Fibroblast of skin of left biceps (primary cell): ENCODE measurements at places on chromosomes 2 and 18.

GRCh38 chr2:54669677-54670484 lies 53.6 kb upstream of the EML6 start:
- peak; percentile 54 for DNase-seq

DNA sequence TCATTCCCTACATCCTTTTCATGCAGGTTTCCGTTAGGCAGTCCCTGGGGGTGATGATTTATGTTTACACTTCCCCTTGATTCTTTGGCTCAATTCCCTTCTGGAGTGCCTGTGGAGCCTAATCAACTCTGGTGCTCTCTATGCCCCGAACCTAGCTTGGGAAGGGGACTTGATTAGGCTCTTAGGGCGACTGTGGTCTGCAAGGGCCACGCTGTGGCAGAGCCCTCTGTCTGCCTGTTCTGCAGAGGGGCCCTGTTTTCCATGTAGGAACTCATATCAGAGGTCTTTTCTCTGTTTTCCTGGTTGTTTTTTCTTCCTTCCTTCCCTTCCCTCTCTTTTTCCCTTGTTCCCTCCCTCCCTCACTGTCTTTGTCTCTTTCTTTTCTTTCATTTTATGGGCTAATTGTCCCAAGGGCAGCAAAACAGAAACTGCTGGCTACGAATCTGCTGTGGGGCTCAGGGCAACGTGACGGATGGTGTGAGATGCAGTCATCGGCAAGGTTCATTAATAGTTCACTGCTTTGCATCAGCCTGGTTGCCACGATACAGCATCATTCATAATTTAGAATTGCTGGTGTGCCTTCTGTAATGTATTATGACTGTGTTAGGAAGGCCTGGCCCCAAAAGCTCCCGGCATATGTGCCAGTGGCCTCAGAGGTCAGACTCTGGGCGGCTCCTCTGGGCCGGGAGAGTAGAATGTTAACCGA lies 134.5 kb downstream of the NAPG start:
- DNase-seq: peak; percentile 46

DNA sequence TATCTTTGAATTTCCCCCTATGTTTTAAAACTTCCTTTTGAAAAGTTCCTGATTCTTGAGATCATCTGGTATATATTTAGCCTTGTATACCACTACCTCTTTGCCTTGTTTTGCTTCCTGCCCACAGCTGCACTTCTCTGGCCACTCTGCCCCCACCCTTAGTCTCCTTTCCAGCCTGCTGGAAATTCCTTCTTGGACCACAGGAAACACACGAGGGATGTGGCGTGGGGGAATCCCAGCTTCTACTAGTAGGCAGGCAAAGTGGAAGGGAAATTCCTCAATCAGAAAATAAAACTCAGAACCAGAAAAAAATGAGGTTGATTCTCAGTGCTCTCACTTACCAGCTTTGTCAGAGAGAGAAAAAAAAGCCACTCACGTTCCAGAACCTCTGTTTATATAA lies 13.4 kb downstream of the IL18RAP start:
- DNase-seq: no peak

- no peak for DNase-seq
These were observed 44.1 kb upstream of the NDUFV2 start for GRCh38 chr18:9058406-9058805.

DNA sequence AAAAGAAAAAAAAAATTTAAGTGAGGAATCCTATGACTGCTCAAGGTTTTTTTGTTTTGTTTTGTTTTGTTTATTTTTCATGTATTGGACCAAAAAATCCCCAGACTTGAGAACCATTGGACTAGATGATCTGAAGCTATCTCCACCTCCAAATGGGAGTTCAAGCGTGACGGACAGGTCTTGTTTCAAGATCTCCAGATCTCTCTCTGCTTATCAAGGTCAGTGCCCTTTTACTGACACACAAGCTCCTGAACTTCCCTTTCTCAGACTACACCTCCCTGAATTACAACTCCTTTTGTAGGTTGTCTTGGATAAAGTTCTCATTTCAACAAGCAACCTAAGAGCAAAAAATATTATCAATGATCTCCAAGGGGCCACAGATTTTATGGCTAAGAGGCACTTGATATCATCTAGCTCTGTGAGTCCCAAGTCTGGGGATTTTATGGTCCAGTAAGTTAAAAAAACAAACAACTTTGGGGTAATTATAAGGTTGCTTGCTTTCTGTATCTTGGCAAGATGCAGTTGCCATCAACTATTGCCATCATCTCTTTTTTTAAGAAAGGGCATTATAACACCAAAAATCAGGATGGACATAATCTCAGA lies 396.0 kb upstream of the ATP5MC3 start:
- no peak for DNase-seq

- no peak for DNase-seq
These were observed 17.4 kb downstream of the ZNF521 start for GRCh38 chr18:25334588-25334987.

DNA sequence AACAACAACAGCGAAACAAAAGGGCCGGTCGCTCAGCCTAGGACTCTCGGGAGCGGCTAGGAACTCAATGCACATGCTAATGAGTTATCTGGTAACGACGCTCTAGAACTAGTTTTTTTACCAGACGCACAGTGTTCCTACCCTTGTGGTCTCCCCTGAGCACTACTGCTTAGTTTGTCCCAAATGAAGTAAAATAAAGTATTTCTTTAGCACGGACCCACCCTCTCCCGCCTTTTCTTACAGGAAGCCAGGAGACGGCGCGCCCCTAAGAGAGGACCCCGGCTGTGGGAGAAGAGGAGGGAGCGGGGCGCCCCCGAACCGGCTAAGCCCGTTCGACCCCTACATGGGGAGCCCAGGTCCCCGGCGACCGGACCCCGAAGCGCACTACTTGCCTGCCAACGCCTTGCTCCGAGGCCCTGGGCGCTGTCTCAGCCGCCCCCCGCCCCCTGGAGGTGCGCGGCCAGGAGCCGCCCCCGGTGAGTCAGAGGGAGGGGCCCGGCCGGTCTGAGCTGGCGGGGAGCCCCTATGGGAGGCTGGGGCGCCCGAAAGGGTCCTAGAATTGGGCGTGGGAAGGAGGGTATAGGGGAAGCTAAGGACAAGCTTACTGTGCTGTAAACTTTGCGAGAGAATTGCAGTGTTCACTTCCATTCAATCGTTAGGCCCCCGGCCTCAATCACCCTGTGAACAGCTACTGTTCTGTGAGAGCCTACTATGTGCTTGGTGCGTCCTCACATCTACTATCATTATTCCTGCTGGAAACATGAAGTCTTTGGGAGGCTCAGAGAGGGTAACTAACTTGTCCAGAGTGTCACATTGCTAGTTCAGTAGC lies 3.6 kb upstream of the CAPG start:
- DNase-seq: no peak

DNA sequence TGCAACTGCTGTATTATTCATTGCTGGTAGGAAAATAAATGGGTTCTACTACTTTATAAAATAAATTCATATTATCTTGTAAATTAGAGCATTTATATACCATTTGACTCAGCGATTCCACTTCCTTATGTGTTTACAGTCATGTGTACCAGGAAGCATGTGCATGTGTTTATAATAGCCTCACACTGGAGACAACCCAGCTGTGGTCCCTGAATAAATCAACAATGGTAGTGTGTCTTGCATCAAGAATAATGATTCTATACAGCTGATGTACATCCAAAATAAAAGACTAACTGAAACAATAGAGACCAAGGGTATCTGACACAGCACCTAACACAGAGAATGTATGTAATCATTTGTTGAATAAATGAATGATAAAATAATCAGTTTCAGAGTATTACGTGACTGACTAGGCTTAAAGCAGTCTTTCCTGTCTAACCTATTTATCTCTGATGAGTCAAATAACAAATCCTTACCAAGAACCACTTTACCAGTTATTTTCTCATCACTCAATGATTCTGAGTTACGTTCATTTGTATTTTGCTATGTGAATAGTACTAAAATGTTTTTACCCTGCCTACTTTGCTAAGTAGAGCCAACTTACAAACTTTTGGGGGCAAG lies 216.8 kb downstream of the UBE2E3 start:
- no peak for DNase-seq

- no peak for DNase-seq
These were observed 26.6 kb downstream of the MFF start for GRCh38 chr2:227351639-227352038.

DNA sequence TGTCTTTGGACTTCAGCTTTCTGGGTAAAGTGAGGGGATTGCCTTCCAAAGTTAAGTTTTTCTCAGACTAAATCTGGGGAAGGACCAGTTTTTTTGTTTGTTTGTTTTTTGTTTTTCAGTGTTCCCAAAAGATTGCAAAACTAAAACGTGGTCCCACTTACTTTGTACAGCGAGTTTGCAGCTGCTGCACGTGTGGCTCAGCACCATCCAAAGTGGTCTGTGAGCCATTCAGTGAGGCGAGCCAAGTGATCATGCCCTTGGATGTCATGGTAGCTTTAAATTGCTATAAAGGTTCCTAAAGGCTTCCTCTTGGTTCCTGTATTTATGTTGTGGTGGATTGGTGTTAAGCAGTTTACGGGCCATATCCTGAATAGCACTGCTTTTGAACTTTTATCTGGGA lies 23.0 kb downstream of the TET3 start:
- no peak for DNase-seq

- no peak for DNase-seq
These were observed 75.8 kb downstream of the ACTR3 start for GRCh38 chr2:113965644-113966043.

GRCh38 chr2:239793836-239794235 lies 231.3 kb downstream of the NDUFA10 start:
- DNase-seq: no peak

- DNase-seq: no peak
These were observed 275.6 kb upstream of the ID2 start for GRCh38 chr2:8406271-8406670.

GRCh38 chr2:177537636-177538035 lies 145.1 kb downstream of the AGPS start:
- no peak for DNase-seq

GRCh38 chr2:235218486-235218907 lies 266.7 kb downstream of the SH3BP4 start:
- DNase-seq: no peak

DNA sequence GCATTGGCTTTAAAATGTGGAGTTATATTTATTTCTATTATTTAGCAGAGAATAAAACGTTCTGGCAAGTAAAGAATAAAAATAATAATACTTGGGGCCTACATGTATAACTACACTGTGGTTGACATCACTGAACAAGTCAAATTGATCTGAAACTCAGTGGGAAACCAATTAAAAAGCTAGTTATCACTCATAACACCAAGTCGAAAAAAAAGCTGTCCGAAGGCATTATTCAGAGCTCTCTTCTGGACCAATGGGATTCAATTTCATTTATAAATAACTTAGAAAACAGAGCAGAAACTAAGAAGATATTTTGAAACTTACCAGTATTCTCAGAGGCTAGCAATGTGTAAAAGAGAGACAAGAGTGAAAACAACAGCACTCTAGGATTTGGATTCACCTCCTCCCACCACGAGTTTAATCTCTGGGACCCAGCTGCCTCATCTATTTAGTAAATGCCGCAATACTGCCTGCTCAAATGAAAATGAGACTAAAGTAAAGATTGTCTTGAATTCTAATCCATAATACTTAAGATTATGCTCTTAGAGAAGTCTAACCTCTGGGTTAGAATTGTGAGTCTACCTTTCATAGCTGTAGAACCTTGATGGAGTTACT lies 128.4 kb downstream of the NBAS start:
- DNase-seq: no peak

- no peak for DNase-seq
These were observed 2.0 kb downstream of the STAT4 start for GRCh38 chr2:191148791-191149190.

DNA sequence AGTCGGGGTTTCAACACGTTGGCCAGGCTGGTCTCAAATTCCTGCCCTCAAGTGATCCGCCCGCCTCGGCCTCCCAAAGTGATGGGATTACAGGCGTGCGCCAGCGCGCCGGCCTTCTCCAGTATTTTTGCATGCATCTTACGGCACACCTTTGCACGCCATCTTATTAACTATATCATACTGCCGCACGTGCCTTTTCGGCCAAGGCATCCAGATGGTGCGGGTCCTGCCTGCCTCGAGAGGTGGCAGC lies 765 bp upstream of the ING5 start:
- DNase-seq: no peak
